ENCODE measurements at places on chromosomes 1 and 21.
A peak's percentile ranks its signal among the peaks of the same experiment; 100 is the strongest.

DNA sequence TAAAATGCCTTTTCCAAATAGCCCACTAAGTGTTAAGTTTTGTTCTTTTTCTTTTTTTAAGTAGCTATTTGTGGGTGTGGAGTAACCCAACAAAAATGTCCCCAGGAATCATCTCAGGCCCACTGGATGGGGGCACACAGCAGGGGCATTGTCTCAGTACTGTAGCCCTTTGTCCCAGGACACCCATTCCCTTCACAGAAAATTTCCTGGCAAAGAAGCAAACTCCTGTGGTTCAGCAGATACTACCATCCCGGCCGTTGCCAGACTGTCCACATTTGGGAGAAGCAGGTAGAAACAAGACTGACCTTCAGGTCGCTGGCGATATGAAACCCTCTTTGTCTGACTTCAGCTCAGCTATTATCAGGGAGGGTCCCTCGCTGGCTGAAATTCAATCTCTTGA, 23.7 kb upstream of the SRRM1 start:
- no peak for DNase-seq

DNA sequence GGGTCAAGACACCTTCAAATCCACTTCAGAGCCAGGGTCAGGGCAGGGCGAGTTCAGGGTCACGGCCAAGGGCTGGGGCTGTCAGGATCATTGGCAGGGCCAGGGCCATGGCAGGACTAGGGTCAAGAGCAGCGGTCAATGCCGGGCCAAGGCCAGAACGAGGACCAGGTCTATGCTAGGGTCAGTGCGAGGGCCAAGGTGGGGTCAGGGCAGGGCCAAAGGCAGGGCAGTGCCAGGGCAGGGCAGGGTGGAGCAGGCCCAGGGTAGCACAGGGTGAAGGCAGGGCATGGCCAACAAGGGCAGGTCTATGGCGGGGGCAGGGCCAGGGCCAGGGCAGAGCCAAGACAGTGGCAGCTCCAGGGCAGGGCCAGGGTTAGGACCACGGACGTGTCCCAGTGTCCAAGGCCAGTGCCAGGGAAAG, 154.0 kb downstream of the LIPI start:
- no peak for DNase-seq

GRCh38 chr1:239833723-239834122, 258.0 kb upstream of the FMN2 start:
- DNase-seq = peak; percentile 53

DNA sequence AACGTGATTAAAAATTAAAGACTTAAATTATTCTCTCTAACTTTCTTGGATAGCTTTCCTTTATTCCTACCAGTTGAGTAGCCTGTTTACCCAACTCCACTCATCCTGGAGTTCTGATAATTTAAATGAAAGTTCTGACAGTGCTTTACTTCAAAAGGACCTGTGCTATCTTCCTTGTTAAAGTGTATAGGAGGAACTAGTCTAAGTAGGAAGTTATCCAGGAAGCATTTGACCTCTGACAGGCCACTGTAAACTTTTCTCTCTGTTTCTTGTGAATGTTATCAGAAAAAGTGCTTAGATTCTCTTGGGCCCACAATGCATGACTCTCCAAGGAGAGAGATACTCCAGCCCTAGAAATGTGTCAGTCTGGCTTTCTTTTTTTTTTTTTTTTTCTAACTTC, 9.2 kb downstream of the UAP1 start:
- no peak for DNase-seq

GRCh38 chr1:237282208-237282783, 240.3 kb downstream of the RYR2 start:
- DNase-seq = no peak

DNA sequence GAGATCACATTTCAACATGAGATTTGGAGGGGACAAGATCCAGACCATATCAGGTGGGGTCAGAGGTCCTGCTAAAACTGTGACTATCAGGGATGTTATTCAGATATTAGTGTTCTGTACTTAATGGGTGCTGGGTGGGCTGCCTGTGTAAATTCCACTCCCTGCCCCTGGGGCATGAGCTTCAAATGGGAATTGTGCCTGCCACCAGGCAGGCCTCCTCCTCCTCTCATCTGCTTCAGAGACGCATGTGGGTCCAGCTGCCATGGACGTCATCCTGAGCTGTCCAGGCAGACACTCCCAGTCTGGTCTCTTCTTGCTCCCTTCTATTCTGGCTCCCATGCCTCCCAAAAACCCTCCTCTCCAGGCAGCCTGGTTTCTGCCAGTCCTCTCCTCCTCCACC, 10.4 kb downstream of the QSOX1 start:
- DNase-seq = no peak

Data from COR-L47 (cell line).